ENCODE measurements at places on chromosomes 7 and 10.

DNA sequence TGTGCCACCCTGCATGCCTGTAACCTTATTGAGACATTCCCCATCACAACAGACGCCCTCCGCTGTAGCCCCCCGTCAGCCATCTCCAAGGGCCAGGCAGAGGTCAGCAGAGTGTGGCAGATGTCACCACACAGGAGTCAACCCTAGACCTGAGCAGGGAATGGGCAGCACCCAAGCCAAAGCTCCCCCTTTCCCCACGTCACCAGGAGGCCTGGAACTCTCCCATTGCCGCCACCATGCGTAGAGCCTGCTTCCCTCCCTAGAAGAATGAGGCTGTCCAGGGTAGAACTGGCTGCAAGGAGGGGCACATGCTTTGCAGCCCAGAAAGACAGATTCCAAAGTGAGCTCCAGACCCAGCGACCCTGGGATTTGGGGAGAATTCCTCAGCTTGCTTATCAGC lies 342.9 kb downstream of the TNS3 start:
- no peak for DNase-seq

- no peak for DNase-seq
Measured at GRCh38 chr7:118449797-118450567, 225.5 kb downstream of the ANKRD7 start.

DNA sequence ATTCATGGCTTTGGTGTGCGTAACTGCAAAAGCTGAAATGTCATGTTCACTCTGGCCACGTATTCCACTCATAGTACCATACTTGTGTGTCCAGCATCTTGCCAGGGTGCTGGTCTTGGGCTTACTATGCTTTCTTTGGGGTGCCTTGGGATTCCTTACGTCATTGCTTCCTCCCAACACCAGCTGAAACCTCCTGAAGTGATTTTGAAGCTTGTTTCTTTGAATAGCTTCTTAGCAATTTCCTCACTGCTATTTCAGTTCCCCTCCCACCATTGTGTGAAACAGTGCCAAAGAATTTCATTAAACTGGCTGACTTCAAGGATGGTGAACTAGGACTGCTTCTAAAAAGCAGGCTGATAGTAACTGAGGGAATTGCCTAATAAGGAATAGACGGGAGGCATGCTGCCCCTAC lies 36.9 kb downstream of the ENTPD1 start:
- DNase-seq = no peak

GRCh38 chr7:66737667-66738066 lies 2.9 kb upstream of the RABGEF1 start:
- no peak for DNase-seq

DNA sequence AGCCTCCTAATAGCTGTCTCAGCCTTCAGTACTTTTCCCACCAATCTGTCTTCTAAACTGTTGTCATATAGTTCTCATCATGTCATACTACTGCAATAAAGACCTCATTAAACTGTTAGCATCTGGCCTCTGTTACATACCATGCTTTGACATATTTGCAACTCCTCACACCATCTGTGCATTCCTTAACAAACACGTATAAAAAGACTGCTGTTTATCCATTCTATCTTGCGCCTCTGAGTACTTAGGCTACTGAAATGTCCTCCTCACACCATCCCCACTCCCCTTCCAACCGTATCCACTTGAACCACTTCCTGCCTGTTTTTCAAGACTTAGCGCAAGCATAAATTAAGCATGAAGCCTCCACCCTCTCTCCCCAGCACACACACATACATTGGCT lies 41.6 kb downstream of the SLC16A9 start:
- DNase-seq = no peak

- no peak for DNase-seq
Measured at GRCh38 chr7:1814089-1814811, 144.2 kb downstream of the ELFN1 start.

DNA sequence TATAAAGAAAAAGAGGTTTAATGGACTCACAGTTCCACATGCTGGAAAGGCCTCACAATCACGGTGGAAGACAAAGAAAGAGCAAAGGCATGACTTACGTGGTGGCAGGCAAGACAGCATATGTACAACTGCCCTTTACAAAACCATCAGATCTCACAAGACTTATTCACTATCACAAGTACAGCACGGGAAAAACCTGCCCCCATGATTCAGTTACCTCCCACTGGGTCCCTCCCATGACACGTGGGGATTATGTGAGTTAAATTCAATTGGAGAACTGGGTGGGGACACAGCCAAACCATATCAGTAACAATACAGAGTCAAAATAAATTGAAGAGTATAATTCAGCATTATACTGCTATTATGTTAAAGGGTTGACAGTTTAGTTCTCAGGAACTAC lies 37.8 kb downstream of the RNLS start:
- no peak for DNase-seq

DNA sequence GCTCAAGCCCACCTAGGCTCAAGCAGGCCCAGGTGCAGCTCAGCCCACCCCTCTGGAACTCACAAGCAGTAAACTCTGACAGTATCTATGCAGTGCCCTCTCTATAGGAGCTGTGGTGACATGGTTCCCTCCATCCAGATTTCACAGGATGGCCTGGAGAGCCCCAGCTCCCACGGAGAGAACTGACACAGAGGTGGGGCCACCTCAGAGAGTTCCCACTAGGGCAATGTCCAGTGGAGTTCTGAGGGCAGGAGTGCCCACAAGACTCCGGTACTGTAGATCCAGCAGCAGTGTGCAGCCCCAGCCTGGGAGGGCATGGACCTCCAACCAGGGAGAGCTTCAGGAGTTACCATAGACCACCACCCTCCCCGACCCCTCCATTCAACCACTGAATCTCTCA lies 37.3 kb upstream of the CNPY1 start:
- DNase-seq = no peak

- no peak for DNase-seq
Measured at GRCh38 chr7:115885550-115885949, 145.0 kb downstream of the TFEC start.

- DNase-seq = peak; percentile 75
Measured at GRCh38 chr10:7471720-7472367, 61.0 kb upstream of the SFMBT2 start.

- DNase-seq = no peak
Measured at GRCh38 chr7:25545124-25546008, 317.1 kb upstream of the NPVF start.

DNA sequence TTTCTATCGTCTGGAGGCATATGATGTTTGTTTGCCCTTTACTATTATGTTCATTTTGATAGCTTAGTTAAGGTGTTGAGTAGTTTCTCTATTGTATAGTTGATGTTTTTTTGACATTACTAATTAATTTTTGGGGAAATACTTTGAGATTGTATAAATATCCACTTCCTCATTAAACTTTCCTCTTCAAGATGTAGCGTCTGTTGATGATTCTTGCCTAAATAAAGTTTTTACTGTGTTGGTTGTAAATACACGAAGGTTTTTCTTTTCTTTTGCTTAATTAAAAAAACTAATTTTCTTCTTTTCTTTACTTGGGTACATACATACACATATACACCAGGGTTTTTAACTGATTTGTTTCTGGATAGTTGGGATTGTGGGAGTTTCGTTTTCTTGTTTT lies 8.5 kb downstream of the KMT2E start:
- DNase-seq = no peak

DNA sequence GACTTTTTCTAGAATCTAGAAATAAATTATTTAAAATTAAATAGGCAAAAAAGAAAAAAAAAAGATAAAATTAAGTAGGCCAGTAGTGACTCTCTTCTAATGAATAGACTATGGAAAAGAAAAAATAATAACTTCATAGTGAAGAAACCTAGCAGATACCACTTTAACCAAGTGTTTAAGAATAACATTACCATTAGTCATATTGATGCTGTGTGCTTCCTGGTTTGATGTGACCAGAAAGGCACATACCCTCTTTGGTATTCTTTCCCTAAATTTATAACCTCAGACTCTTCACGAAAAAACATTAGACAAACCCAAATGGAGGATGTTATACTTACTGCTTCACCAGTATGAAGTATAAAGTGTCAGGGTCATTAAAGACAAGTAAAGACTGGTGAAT lies 42.6 kb downstream of the KIF20B start:
- no peak for DNase-seq

GRCh38 chr7:74293577-74293908 lies 4.3 kb downstream of the CLIP2 start:
- no peak for DNase-seq

GRCh38 chr7:137682596-137682995 lies 164.2 kb downstream of the DGKI start:
- DNase-seq = no peak

DNA sequence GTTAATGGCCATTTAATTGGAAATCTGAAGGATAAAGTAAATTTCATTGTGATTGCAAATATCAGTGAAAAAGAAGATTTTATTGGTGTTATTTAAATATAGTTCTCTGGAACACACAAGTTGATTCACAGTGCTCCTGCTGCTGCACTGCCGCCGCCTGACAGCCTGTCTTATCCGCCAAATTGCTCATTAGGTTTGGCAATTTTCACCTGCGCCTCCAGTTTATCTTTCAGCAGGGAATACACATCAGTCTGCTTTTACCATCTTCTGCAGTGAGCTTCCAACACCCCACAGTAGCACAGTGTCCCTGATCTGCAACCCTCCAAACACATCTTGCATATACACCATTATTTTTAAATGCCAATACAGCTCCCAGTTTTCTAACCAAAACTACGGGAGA lies 308.3 kb downstream of the PARD3 start:
- DNase-seq = no peak

DNA sequence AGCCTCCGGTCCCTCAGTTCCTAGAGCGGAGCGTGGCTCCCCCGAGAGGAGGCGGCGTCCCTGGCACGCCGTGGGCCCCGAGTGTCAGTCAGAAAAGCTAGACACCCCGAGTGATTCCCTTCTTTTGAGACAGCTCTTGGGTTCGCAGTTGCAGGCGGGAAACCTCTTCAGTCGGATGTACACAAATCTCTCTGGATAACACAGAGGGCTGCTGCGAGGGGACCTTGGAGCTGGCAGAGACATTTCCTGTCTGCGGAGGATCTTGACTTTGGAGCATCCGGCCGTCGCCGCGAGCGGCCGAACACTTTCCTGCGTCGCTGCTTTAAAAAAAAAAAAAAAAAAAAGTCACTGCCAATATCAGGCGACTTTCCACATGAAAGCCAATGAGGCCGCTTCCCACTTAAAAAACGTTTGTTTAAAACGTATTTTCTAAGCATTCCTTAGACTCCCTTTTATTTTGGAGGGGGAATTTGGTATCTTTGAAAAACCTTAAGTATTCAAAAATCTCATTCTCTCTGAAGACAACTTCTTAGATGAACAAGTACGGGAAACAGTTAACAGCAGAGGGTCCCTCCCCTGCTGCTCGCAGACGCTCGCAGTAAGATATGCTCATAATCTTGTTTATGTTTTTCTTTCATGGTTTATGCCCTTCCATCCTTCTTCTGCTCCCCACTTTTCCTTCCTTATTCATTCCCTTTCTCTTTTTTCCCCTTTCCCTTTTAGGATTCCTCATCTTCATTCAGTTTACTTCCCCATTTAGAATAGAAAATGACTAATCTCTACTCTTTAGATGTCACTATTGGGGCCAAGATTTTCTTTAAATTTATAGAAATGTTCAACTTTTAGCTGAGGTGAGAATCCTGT lies 10.0 kb downstream of the HHEX start:
- DNase-seq = no peak

DNA sequence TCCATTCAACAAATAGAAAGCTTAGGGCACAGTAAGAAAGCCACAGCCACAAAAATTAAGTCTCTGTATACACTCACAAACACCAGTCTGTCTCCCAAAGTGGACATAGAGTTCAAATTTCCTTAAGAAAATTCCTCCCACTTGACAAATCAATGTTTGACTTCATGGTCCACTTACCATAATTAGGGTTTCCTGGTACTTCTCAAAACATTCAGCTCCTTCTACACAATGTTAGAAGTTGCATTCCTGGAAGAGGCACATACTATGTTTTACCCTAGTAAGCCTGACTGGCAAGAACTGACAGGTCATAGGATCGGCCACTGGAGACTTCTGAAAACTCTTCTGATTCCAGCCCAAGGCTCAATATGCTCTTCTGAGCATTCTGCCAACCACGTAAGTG lies 70.5 kb downstream of the CPXM2 start:
- DNase-seq = no peak

DNA sequence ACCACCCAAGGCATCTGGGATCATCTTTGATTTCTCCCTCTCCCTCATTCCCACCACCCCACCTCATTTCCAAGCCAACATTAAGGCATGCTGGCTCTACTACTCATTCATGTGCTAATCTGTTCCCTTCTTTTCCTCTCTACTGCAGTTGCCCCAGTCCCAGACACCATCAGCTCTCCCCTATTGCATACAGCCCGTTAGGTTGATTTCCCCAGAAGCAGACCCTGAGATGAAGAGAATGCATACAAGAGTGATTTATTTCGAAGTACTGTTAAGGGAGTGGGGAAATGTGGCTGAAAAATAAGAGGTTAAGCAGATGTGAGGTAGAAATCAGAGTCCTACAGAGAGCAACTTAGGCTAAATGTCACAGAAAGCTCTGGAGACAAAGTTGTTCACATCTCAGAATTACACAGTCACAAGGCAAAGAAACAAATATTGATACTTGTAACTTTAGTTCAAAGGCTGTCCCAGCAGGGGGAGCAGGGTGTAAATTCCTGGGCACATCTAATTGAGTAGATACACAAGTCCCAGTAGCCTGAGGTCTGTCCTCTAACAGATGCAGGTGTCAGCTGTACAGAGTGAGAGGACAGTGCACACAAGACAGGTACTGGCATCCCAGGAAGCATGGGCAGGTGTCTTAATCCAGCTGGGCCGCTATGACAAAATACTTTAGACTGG lies 20.9 kb downstream of the AKR1D1 start:
- no peak for DNase-seq

DNA sequence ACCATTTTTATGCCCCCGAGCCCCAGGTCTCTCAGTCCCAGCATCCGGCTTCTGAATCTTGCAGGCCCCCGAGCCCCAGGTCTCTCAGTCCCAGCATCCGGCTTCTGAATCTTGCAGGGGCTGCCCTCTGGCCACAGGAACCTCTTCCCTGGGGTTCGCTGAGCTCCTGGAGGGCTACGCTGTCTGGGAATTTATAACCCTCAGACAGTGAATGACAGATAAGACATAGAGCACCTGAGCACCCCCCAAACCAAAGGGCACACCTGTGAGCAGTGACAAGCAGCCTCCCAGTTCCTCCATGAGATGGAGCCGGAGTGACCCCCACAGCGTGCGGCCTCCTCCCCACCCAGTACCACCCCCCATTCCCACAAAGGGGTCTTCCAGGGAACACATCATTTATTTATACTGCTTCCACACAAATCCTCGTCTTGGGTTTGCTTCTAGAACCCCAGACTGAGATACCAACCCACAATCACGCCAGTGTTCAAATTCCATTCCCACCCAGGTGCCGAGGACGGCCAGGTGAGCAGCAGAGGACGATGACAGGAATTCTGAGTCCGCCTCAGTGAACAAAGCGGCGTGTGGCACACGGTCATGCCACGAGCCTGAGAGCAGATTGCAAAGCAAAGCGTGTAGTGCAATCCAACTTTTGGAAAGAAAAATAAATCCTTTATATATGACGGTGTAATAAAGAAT lies 57.7 kb upstream of the FAM20C start:
- no peak for DNase-seq

DNA sequence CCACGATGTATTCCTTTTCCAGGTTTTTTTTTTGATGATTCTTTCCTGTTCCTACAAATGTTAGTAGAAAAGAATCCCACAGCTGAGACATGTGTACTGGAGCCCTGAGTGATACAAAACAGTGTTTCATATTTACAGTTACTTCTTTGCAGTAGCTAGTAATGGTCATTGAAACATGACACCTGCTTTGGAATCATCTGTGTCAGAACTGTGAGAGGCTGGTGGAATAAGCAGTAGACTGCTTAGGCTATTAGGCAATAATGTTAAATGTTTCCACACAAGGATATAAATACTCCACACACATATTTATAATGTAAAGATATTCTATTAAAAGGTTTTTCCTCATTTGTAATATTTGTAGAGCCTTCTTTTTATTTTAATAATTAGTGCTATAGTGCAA lies 394.0 kb downstream of the THSD7A start:
- no peak for DNase-seq
